ENCODE measurements at places on chromosomes 2 and 18.

DNA sequence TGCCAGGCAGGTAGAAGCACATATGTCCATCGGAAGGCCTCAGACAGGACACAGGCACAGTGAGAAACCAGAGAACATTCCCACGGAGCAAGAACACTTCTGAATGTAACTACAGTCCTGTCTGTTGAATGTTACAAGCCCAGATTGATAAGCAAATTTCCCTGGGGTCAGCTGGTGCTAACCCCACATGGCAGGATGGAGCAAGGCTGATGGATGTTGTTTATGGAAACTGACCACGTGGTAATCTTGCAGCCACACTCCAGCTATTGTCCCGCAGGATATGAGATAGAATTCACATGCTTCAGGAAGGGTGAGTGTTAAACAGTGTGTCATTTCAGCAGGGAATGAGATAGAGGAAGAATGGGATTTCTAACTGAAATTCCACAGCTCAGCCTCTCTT is 138.8 kb upstream of the COPS8 start:
- no peak for DNase-seq

- no peak for DNase-seq
Observed at GRCh38 chr2:171966235-171966634, 33.5 kb upstream of the METAP1D start.

GRCh38 chr2:196200557-196200956 is 29.2 kb upstream of the STK17B start:
- DNase-seq = no peak

DNA sequence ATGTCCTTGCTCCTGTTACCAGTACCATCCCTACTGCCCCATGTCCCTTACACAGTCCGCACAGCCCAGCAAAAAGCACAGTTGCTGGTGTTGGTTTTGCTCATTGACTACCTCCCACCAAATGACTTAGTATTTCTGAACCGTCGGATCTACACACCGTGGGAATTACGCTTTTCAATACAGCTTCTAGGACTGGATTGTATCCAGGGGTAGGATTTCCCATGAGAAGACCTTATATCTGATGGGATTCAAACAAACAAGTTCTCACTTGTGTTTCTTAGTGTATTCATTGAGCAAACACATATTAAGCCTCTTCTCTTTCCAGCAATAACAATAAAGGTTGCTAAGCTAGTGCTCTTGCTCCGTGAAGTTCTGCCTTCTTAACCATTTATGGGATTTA is 25.8 kb downstream of the TRAPPC12 start:
- DNase-seq = no peak

GRCh38 chr18:37634516-37634915 is 68.9 kb upstream of the CELF4 start:
- DNase-seq = no peak

DNA sequence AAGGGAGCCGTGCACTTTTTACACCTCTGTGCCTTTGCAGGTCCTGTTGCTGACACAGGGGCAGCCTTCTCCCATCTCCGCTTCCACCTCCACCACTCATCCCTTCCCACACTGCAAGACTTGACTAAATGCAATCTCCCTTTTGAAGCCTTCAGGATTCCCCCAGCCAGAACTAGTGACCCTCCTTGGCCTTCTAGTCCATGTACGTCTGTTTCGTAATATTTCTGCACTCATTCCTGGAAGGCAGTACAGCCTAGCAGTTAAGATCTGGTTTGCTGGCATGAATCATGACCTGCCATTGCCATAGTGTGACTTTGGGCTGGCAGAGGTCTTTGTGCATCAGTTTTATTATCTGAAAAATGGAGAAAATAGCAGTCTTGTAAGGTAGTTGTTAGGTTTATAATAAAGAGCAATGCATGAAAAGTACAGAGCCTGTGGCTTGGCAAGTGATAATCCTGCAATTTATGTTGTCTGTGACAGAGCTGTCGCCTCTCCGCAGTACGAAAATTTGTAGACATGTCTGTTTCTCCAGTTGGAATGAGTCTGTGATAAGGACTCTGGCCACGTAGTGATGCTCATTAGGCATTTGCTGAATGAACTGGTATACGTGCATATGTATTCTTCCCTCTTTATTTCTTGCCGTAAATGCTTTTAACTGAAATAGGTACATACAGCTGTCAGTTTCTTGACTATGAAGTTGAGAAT is 36.7 kb downstream of the NCK2 start:
- no peak for DNase-seq

GRCh38 chr2:121664713-121665112 is 15.5 kb upstream of the CLASP1 start:
- DNase-seq = no peak

DNA sequence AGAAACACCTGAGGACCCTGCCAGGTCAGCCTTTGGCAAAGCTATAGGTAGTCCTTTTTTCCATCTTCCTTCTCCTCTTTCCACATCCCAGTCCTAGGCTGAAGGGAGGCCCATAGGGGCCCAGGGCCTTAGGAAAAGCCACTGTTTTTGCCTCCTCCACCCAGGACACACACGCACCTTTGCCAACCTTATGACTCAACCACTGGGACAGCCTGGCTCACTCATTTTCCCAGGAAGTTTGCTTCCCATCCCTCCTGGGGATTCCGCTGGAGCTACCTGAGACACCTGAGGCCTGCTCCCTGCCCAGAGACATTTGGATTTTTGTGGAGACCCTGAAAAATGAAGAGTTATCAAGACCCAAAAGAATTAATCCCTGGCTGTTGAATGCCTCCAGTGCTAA is 273.4 kb upstream of the SIX2 start:
- no peak for DNase-seq

DNA sequence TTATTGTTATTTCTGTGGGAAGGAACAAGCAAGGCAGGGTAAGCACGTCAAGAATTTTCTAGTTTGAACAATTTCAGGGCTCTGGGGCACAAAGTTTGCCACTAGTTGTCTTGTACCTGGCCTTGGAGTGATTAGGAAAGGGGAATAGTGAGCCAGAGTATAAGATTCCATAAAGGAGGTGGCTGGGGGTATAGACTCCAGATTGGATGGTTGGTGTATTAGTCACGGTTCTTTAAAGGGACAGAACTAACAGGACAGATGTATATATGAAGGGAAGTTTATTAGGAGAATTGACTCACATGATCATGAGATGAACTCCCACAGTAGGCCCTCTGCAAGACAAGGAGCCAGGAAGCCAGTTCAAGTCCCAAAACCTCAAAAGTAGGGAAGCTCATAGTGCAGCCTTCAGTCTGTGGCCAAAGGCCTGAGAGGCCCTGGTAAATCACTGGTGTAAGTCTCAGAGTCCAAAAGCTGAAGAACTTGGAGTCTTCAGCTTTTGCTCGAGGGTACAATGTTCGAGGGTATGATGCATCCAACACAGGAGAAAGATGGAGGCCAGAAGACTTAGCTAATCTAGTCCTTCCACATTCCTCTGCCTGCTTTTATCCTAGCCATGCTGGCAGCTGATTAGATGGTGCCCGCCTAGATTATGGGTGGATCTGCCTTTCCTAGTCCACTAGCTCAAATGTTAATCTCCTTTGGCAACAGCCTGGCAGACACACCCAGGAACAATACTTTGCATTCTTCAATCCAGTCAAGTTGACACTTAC is 31.5 kb upstream of the PTPRM start:
- no peak for DNase-seq

DNA sequence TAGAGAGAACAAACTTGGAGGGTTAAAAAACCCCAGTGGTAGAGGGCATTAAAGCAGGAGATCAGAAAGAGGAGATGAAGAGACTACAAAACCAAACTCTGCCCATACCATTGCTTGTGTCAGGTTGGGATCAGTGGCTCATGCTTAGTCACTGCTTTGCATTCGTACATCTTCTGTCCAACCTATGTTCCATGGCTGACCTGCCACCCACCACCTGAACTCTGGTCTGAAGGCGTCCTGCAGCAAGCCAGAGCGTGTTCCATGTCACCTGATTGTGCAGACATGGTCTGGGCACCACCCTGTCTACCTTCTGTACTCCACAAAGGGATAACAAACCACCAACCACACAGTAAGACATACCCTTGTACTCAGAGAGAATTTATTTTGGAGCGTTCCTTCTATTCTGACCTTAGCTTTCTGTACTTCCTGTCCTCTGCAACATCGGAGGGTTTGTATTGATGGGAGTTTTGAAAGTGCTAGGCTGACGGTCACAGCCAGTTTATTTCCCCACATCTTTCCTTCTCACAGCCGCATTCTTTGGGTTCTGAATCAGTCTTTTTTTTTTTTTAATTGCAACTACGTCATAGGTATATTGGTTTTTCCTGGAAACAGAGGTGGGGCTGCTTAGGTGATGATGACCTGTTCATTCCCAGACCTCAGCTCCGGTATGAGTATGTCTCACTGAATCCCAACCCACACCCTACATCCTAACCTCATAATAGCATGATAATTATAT is 88.3 kb downstream of the SOWAHC start:
- no peak for DNase-seq

- DNase-seq = no peak
Observed at GRCh38 chr2:229884775-229885699, 36.8 kb downstream of the TRIP12 start.

GRCh38 chr2:47002480-47003381 is 87.1 kb upstream of the MCFD2 start:
- DNase-seq = no peak

GRCh38 chr2:206530727-206531126 is 87.4 kb downstream of the ADAM23 start:
- DNase-seq = no peak

DNA sequence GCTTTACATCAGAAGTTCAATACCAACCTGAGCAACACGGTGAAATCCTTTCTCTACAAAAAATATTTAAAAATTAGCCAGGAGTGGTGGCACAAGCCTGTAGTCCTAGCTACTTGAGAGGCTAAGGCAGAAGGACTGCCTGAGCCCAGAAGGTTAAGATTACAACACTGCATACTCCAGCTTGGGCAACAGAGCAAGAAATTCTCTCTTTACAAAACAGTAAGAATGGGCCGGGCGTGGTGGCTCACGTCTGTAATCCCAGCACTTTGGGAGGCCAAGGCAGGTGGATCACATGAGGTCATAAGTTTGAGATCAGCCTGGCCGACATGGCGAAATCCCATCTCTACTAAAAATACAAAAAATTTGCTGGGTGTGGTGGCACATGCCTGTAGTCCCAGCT is 113.2 kb downstream of the USP34 start:
- DNase-seq = no peak

DNA sequence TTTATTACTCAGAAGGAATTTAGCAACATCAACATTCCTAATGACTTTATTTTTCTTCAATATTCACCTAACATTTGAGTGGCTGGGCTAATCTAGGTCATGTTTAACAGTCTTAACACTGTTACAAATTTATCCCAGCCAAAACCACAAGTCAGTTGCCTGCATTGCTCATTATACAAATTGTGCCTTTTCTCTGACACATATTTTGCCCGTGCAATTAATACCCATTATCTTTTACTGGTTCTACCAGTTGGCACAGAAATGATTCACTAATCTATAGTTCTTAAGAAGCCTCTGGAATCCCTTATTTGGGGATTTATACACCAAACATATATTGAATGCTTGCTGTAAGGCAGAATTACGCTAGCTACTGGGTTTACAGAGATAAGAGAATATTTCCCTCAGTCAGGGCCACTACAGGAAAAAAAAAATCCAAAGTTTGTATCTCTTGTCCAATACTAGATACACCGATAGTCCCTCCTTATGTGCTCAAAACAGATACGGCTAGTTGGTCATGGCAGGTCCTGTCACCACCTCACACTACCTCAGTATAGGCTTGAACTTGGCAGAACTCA is 46.3 kb downstream of the ZCCHC2 start:
- no peak for DNase-seq

GRCh38 chr2:75896779-75897366 is 186.2 kb upstream of the GCFC2 start:
- no peak for DNase-seq

DNA sequence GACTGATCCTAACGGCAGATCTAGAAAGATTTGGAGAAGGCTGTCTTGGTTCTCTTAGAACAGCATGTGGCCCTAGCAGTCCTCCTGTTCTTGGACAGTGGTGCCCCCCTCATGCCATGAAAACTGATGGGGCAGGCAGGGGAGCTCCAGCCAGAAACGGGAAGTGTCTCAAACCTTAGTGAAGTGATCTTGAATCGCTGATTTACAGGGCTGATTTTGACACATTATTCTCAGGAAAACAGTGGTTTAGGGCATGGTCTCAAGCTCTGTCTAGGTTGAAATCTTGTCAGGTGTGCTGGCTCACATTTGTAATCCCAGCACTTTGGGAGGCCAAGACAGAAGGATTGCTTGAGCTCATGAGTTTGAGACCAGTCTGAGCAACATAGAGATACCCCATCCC is 37.8 kb downstream of the SRSF7 start:
- no peak for DNase-seq

DNA sequence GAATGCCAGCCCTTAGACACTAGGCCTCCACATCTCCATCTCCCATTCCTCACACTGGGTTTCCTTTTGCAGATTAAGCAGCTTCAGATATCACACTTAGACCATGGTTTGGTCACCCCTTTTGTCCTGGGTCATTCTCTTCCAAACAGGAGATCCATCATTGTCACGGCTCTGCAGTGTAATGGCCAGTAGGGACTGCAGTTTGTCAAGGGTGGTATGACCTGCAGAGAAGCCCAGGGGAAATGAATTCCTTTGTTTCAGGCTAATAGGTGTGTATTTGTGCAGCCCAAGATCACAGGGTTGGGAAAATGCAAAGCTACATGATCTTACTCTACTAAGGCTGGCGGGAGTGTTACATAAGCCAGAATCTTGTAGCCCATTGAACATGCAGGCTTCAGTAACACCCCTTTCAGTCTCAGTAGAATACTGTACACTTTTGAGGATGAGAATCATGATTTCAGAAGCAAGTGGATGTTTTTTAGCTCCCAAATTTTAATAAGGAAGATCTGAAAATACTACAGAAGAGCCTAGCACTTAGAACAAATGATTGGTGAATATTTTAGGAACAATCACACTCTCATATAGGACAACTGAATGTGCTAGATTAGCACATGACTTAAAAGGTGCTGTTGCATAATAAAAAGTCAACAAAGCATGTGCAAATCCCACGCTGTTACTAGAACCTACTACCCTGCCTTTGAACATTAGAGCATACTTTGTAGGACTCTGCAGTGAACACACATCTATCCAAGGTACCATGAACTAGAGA is 24.0 kb upstream of the LPIN1 start:
- DNase-seq = no peak

DNA sequence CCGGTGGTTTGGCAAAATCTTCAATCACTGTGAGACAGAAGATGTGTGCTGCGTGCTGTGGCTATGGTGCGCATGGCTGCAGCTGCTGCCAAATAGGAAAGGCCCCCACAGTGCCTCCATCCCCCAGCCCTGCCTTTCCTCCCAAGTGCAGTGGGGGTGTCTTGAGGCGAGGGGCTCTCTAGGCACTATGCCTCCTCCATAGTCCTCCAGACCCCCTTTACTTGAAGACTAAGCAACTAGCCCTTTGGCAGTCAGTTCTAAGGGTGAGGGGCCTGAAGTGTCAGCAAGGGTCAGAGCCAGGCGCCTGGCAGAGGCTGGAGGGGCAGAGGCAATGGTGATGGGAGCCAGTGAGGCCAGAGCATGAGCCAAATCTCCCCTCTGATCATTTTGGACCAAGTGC is 13.6 kb upstream of the TMEM185B start:
- DNase-seq = no peak

- peak; percentile 63 for DNase-seq
Observed at GRCh38 chr2:64273524-64274398, 129.5 kb upstream of the PELI1 start.

GRCh38 chr2:84919885-84920580 is 14.6 kb downstream of the TMSB10 start:
- DNase-seq = peak; percentile 96

Data from non-pigmented ciliary epithelial cell (primary cell).